ENCODE measurements at places on chromosomes 5 and 9.

GRCh38 chr5:16595881-16596580, 20.8 kb downstream of the RETREG1 start:
- DNase-seq: no peak

- DNase-seq: no peak
These were observed 21.8 kb downstream of the AQP7 start for GRCh38 chr9:33380390-33381094.

DNA sequence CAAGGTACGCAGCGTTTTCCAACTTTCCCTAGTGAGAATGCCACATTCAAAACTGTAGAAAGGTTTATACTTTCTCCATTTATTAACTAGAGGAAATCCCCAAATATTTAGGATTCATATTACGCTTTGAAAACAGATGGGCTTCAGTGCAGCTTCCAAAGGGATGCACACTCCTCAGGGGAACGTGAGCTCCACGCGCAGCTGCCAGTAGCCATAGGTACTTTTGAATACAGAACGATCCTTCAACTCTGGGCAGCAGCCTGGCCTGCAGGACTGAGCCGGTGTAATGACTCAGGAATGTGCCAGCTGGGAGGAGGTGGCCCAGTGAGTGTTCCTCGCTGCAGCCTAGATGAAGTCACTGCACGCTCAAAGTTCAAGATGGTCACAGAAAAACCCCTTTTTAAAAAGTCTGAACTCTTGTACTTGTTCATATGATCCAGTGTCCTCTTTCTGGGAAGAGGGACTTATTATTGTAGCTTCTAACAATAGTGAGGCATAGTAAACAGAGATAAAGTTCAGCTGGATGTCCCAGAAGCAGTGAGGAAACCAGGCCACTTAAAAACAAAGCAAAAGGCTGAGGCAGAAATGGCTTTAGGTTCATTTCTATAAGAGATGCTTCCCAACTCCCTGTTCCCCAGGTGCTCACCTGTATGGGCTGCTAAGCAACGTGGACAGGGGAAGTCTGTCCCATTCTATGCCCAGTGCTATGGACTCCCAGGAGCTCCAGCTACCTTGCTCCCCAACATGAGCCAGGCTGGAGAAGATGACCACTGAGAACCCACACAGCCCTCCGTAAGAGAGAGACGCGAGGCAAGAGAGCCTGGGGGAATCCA, 130.0 kb downstream of the LHFPL2 start:
- no peak for DNase-seq

- no peak for DNase-seq
These were observed 63.9 kb downstream of the MAT2B start for GRCh38 chr5:163569284-163569683.

Data from CD4-positive, alpha-beta T cell (primary cell).